Aorta (tissue), 5 donors: ENCODE measurements at places on chromosomes 3 and 15. TPM values are rescaled to one million over a fixed set of nuclear protein-coding genes. Genes with fewer than 3 reads are reported as not detected.

- peak; percentile 75 for DNase-seq
Observed at GRCh38 chr15:31080591-31081014, 20.9 kb downstream of the TRPM1 start.

- no peak for DNase-seq
Observed at GRCh38 chr15:62612771-62613170, 429.8 kb upstream of the TPM1 start.

- DNase-seq: no peak
Observed at GRCh38 chr15:74504418-74504817, 36.6 kb upstream of the ARID3B start.

GRCh38 chr15:47184003-47184907, 533.0 kb upstream of the SEMA6D start:
- peak; percentile 78 for DNase-seq

- no peak for DNase-seq
Observed at GRCh38 chr15:53982876-53983275, 4.6 kb downstream of the UNC13C start.

GRCh38 chr15:69224383-69224782, 63.9 kb downstream of the GLCE start:
- DNase-seq: no peak

DNA sequence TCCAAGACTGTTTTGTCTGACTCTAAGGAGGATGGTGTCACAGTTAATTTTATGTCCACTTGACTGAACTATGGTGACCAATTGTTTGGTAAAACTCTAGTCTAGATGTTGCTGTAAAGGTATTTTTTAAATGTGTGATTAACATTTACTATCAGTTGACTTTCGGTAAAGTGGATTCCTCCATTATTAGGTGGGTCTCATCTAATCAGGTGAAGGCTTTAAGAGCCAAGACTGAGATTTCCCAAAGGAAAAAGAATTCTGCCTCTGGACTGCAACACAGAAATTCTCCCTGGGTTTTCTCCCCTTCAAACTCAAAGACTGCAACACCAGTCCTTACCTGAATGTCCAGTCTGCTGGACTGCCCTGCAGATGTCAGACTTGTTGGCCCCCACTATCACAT, 118.9 kb downstream of the OXNAD1 start:
- DNase-seq: no peak

- no peak for DNase-seq
Observed at GRCh38 chr3:13607821-13608597, 59.1 kb downstream of the FBLN2 start.

GRCh38 chr15:29765234-29765841, 56.9 kb downstream of the TJP1 start:
- no peak for DNase-seq

DNA sequence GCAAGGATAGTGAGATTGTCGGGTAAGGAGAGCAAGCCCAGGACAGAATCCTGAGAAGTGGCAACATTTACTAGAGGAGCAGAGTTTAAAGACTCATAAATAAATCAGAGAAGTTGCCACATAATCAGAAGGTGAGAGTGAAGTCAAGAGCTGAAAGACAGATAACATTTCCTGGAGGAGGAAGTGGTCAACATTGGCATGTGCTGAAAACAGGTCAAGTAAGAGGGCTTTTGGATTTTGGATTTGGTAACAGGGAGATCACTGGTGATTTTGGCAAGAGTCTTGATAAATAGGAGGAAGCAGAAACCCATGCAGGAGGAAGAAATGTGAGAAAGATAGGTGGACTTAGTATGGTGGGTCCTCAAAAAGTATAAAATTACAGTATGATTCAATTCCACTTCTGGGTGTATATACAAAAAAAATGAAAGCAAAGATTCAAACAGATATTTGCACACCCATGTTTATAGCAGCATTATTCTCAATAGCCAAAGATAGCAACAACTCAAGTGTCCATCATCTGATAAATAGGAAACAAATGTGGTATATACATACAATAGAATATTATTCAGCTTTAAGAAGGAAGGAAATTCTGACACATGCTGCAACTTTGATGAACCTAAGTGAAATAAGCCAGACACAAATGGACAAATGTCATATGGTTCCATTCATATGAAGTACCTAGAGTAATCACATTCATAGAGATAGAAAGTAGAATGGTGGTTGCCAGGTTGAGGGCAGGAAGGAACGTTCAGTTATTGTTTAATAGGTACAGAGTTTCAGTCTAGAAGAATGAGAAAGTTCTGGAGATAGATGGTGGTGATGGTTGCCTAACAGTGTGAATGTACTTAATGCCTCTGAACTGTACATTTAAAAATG, 27.3 kb upstream of the MBNL1 start:
- no peak for DNase-seq

- no peak for DNase-seq
Observed at GRCh38 chr3:8446845-8447244, 54.8 kb upstream of the LMCD1 start.

GRCh38 chr3:64871834-64872249, 184.0 kb upstream of the ADAMTS9 start:
- DNase-seq: no peak

DNA sequence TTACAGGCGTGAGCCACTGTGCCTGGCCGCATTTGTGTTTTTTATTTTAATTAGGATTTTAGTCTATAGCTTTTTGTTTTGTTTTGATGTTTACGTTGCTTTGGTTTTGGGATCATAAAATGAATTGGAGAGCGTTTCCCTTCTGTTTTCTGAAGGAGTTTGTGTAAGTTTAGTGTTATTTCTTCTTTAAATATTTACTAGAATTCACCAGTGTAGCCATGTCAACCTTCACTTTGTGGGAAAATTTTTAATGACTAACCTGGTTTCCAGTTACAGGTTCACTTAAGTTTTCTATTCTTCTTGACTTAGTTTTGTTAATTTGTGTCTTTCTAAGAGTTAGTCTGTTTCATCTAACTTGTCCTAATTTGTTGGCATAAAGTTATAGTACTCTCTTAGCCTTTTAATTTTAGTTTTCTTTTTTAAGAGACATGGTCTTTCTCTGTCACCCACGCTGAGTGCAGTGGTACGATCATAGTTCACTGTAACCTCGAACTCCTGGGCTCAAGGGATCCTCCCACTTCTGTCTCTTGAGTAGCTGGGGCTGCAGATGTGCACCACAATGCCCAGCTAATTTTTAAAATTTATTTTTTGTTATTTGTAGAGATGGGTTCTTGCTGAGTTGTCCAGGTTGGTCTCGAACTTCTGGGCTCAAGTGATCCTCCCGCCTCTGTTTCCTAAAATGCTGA, 61.0 kb downstream of the CHD2 start:
- no peak for DNase-seq

ARL6 gene
- polyA plus RNA-seq: 4.7 TPM

ACTC1 gene
- 35.8 TPM for polyA plus RNA-seq

CEP19 gene
- 1.8 TPM for polyA plus RNA-seq

CFAP20DC gene
- polyA plus RNA-seq: not detected

GRAMD2A gene
- 0.13 TPM for polyA plus RNA-seq
